ENCODE measurements at places on chromosomes 13 and 19. TPM values are rescaled to one million over a fixed set of nuclear protein-coding genes. Genes with fewer than 3 reads are reported as not detected.

ARRDC2 gene
- 6.2 TPM for total RNA-seq

DNA sequence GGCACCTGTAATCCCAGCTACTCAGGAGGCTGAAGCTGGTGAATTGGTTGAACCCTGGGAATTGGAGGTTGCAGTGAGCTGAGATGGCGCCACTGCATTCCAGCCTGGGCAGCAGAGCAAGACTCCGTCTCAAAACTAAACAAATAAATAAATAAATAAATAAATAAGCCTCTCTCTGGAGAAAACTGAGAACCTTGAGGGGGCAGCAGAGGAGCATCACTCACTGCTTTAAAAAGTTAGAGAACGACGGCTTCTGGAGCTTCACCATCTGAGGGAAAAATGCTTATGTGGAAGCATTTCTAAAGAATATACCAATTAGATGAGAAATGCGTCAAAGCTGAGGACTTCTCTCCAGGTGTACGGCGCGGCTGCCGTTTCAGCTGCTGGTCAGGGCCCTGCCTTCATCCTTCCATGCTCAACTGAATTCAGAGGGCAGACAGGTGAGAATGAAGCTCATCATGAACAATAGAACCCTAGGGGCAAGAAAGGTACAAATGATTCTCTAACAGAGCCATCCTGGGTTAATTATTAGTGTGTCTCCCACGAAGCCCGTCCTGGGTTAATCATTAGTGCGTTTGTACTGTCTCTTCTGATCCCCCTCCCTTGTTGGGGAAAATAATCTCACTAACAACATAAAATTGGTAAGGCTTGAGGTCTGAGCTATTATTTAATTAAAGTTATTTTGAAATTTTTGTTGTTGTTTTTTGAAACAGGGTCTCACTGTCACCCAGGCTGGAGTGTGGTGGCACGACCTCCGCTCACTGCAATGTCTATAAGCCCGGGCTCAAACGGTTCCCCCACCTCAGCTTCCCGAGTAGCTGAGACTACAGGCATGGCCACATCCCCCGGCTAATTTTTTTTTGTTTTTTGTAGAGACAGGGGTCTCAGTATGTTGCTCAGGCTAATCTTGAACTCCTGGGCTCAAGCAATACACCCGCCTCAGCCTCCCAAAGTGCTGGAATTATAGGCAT is 80.1 kb downstream of the IPO5 start:
- H3K4me3 ChIP-seq = no peak overlapping the region
- H3K36me3 ChIP-seq = no peaks in the 10 kb centered on the region
- H3K27ac ChIP-seq = no peak overlapping the region
- DNase-seq = no peak
- no peaks in the 10 kb centered on the region for H3K27me3 ChIP-seq

GRCh38 chr19:48308631-48309586 is 16.4 kb upstream of the EMP3 start:
- peaks cover 8% of the 10 kb centered on the region for H3K4me1 ChIP-seq
- H3K27me3 ChIP-seq = no peaks in the 10 kb centered on the region
- H3K27ac ChIP-seq = no peak overlapping the region

EPS8L1 gene
- total RNA-seq = 37.0 TPM

ADAMTSL5 gene
- total RNA-seq = 0.99 TPM

GRCh38 chr19:52749780-52750179 is 14.9 kb upstream of the ZNF611 start:
- DNase-seq = no peak
- H3K36me3 ChIP-seq = no peaks in the 10 kb centered on the region
- H3K4me1 ChIP-seq = no peaks in the 10 kb centered on the region
- H3K27me3 ChIP-seq = no peaks in the 10 kb centered on the region

DNA sequence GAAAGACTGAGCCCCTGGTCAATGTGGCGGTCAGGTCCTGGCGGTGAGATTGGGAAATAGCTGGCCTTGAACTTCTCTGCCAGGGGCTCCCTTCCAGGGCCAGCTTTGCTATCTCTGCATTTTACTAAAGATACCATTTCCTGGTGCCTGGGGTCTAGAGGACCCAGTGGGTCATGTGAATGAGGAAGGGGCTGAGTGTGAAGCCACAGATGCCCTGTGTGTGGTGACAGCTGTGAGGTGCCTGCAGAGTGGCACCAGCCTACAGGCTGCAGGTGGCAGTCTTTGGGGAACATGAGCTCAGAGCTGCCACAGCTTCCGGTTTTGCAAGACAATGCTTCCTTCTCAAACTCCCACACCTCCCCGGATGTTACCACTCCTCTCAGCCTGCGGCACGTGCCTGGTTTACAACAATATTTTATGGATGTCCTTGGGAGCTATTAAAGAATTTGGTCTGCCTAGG is 5.2 kb upstream of the MLNR start:
- no peak overlapping the region for H3K4me3 ChIP-seq
- peaks cover 3% of the 10 kb centered on the region for H3K4me1 ChIP-seq
- no peaks in the 10 kb centered on the region for H3K36me3 ChIP-seq

GRCh38 chr13:75985132-75985531 is 349.0 kb downstream of the LMO7 start:
- H3K27me3 ChIP-seq = no peaks in the 10 kb centered on the region
- no peak overlapping the region for H3K4me3 ChIP-seq
- no peak for DNase-seq
- H3K4me1 ChIP-seq = no peaks in the 10 kb centered on the region
- H3K36me3 ChIP-seq = no peaks in the 10 kb centered on the region
- no peak overlapping the region for H3K27ac ChIP-seq

DNA sequence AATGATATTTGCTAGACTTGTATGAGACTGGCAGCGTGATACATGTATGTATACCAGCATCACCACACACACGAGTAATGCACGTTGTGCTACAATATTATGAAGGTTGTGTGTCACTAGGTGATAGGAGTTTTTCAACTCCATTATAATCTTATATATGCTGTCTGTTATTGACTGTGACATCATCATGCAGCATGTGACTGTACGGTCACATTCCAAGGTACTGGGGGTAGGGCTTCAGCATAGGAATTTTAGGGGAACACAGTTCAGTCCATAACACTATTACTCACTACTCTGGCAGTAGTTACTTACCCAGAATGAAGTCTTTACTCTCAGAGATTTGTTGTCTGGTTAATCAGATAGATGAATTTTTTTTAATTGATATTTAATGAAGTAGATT is 91.1 kb downstream of the CDK8 start:
- H3K27me3 ChIP-seq = no peaks in the 10 kb centered on the region
- DNase-seq = no peak
- H3K36me3 ChIP-seq = no peaks in the 10 kb centered on the region
- H3K27ac ChIP-seq = no peak overlapping the region
- no peak overlapping the region for H3K4me3 ChIP-seq

PDE4C gene
- 2.3 TPM for total RNA-seq

DNA sequence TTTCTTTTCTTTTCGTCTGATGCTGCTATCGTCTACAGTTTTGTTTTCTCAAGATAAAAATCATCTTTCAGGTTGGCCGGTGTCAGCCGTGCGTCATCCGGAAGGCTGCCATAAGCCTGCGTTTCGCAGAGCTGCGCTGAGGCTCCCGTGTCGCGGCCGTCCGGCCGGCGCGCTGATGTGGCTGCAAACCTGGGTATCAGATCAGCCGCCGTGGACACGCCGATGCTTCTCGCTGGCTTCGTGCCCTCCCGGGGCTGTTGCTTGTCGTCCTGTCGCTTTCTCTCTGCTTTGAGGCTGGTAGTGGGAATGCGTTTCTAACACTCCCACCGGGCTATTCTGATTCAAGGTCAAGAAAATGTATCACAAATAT is 45.9 kb upstream of the TFDP1 start:
- DNase-seq = no peak
- no peaks in the 10 kb centered on the region for H3K4me1 ChIP-seq
- no peaks in the 10 kb centered on the region for H3K27me3 ChIP-seq
- H3K4me3 ChIP-seq = no peak overlapping the region

- peak overlapping the region; percentile 90 for H3K4me3 ChIP-seq
- DNase-seq = peak; percentile 57
- peaks cover 43% of the 10 kb centered on the region for H3K27me3 ChIP-seq
- no peak overlapping the region for H3K27ac ChIP-seq
Measured at GRCh38 chr13:108494991-108495645, 134.3 kb upstream of the MYO16 start.

DNA sequence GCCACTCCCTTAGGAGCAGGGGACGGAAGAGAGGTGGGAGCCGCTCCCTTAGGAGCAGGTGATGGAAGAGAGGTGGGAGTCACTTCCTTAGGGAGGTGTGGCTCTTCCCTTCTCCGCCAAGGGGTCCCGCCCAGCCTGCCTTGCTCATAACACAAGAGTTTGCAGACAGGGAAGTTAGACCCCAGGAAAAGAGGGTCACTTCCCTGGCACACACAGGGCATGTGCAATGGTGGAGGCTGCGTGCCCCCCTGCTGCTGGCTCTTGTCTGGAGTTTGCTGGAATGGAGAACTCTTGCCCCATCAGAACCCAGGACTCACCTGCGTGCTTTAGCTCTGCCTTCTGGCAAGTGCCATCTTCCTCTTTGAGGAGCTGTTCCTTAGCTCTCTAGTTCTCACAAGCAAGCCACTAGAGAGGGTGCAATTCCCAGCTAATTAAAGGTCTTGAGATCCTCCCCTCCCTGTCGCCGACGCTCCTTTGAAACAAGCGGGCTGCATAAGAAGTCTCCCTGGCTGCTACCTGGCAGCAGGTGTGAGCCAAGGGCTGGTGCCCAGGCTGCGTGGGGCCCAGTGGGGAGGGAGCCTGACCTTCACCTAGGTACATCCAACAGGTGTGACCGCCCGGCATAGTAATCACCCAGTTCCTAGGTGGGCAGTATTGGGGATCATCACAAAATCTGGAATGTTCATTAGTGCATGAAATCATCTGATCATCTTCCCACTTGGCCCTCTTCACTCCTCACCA is 281.6 kb downstream of the ZNF536 start:
- H3K27me3 ChIP-seq = no peaks in the 10 kb centered on the region
- H3K36me3 ChIP-seq = no peaks in the 10 kb centered on the region
- no peak overlapping the region for H3K27ac ChIP-seq
- H3K4me1 ChIP-seq = no peaks in the 10 kb centered on the region
- no peak overlapping the region for H3K4me3 ChIP-seq

IGSF23 gene
- total RNA-seq = not detected

GRCh38 chr13:33860526-33860925 is 42.6 kb downstream of the RFC3 start:
- no peak overlapping the region for H3K27ac ChIP-seq
- H3K27me3 ChIP-seq = no peaks in the 10 kb centered on the region
- H3K4me1 ChIP-seq = no peaks in the 10 kb centered on the region
- H3K4me3 ChIP-seq = no peak overlapping the region
- no peak for DNase-seq
- H3K36me3 ChIP-seq = no peaks in the 10 kb centered on the region

DNA sequence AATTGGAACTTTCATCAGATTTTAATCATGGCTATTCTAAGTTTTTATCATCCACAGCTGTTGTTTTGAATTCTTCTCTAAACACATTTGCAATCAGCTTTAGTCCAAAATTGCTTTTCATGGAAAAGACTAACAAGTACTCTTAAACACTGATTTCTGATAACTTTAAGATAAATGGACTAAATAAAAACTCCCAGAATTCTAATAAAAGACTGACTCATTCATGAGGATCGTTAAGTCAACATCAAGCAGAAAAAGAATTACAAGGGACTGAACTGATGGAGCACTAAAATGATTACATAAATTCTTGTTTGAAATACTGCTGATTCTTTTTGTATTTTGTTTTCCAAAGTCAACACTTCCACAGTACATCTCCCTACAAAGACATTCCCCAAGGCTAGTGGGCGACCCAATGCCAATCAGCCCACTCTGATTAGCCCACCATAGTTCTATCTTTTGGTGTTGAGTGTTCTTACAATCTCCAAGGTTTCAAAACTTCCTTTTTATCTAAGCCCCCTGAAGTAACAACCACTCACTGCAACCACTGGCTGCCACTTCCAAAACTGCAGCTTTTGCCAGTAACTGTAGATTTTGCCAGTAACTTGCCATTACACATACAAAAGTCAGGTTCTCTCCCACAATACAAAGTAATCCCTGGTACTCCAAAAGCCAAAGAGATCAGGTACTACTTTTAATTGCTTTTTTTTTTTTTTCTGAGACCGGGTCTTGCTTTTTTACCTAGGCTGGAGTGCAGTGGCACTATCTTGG is 14.0 kb upstream of the NAA16 start:
- no peak for DNase-seq
- H3K27me3 ChIP-seq = no peaks in the 10 kb centered on the region
- H3K27ac ChIP-seq = no peak overlapping the region
- H3K36me3 ChIP-seq = no peaks in the 10 kb centered on the region
- H3K4me3 ChIP-seq = no peak overlapping the region
- no peaks in the 10 kb centered on the region for H3K4me1 ChIP-seq

DNA sequence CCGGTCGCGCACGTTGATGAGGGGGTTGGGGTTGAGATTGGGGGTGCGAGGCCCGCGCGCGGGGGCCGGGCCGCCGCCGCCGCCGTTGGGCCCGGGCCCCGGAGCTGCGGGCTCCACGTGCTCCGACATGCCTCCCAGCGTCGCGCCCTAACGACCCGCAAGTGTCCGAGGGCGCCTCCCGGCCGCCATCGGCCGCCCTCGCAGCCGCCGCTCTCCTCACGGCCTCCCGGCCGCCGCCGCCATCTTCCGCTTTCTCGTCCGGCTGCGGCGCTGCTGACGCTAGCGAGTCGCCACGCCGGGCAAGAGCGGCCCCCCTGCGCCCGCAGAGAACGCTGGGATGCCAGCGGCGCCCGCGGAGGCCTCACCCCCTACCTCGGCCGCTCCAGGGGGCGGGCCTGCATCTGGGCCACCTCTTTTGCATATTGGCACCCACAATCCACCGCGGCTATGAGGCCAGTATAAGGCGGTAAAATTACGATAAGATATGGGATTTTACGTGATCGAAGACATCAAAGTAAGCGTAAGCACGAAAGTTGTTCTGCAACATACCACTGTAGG is at the start of gene TMEM259:
Gene TMEM259, minus strand, starts transcription at position 256 of the 558 bp plus-strand sequence. Its CDS starts 127 bp downstream, at position 129.
- no peaks in the 10 kb centered on the region for H3K27me3 ChIP-seq
- H3K27ac ChIP-seq = peak within 1 kb of the TSS; percentile 96
- peak within 1 kb of the TSS; percentile 97 for H3K4me3 ChIP-seq
- H3K36me3 ChIP-seq = no peaks in the 10 kb centered on the region

DNA sequence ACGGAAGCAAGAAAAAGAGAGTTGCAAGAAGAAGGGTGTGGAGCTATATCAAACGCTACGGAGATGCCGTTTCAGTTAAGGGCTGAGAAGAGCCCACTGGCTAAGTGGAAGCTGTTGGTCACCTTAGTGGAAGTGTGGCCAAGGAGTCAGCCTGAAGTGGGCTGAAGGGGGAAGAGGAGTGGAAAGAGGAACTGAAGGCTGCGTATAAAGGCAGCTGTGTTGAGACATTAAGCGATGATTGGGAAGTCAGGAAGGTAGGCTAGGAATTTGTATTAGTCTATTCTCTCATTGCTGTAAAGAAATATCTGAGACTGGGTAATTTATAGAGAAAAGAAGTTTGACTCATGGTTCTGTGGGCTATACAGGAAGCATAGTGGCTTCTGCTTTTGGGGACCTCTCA is 14.1 kb upstream of the FRY start:
- no peak for DNase-seq
- no peaks in the 10 kb centered on the region for H3K27me3 ChIP-seq
- no peaks in the 10 kb centered on the region for H3K4me1 ChIP-seq
- H3K27ac ChIP-seq = no peak overlapping the region

- no peak for DNase-seq
- no peaks in the 10 kb centered on the region for H3K27me3 ChIP-seq
- H3K27ac ChIP-seq = no peak overlapping the region
- H3K36me3 ChIP-seq = no peaks in the 10 kb centered on the region
- peaks cover 8% of the 10 kb centered on the region for H3K4me1 ChIP-seq
- H3K4me3 ChIP-seq = no peak overlapping the region
Measured at GRCh38 chr13:34155931-34156607, 338.1 kb downstream of the RFC3 start.

SMAD9 gene
- total RNA-seq = 1.0 TPM

TEX29 gene
- total RNA-seq = not detected

- peaks cover 28% of the 10 kb centered on the region for H3K4me1 ChIP-seq
- DNase-seq = peak; percentile 98
- H3K27ac ChIP-seq = no peak overlapping the region
Measured at GRCh38 chr19:47427241-47428176, 8.2 kb upstream of the MEIS3 start.

IL17D gene
- 0.56 TPM for total RNA-seq
